Mesothelial cell of epicardium (in vitro differentiated cells): ENCODE measurements at places on chromosomes 1 and 21.

DNA sequence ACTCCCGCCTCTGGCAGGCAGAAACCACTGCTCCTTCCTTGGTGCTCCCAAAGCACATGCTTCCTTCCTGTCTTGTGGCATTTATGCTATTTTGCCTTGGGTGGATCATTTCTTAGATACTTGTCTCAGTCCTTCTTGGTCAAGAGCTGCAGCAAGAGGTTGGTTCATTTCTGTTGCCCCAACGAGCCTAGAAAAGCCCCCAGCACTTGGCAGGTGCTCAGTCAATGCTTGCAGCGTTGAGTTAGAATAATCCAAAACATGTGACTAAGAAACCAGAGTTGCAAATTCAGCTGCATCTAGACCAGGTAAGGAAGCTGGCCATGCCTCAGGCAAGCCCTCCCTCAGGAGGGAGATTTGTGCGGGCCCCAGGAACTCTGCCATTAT lies 42.4 kb upstream of the TENT5C start:
- no peak overlapping the region for H3K4me3 ChIP-seq
- H3K36me3 ChIP-seq: no peaks in the 10 kb centered on the region
- no peak overlapping the region for H3K27ac ChIP-seq
- DNase-seq: no peak

DNA sequence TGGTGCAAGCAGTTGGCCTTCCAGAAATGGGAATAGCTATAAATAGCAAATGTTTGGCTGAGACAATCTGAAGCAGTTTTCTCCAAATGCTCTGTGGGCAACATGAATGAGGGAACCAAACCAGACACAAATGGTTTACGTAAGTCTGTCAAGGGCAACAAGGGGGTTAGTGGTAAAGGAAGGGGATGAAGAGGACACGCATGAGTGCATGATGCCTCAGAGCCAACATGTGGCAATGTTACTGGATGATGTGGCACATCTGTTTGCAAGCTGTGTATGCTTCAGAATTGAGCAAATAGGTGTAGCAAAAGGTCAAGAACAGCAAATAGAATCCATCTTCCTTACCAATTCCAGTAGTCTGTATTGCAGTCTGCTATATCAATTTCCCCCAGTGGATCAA lies 76.3 kb upstream of the LMO4 start:
- H3K4me3 ChIP-seq: no peak overlapping the region
- no peak overlapping the region for H3K27ac ChIP-seq
- no peaks in the 10 kb centered on the region for H3K4me1 ChIP-seq
- no peaks in the 10 kb centered on the region for H3K36me3 ChIP-seq
- peaks cover 15% of the 10 kb centered on the region for H3K27me3 ChIP-seq

DNA sequence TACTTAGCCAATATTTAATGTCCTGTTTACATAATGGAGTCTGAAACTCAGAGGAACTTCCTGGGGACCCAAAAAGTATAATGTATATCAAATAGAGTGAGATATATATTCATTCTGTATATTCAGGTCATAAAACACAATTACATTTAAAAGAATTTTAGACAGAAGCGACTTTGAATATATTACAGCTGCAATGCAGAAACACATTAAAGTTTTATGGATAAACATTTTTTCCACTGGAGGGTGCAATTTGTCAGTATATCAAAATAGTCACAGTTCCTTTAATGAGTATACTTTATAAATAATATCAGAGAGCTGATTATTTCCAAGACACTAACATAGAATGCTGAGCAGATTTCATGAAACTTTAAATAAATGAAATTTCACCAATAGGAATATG lies 43.9 kb upstream of the CRB1 start:
- H3K36me3 ChIP-seq: no peaks in the 10 kb centered on the region
- no peaks in the 10 kb centered on the region for H3K27me3 ChIP-seq
- no peak for DNase-seq

- no peak for DNase-seq
- H3K36me3 ChIP-seq: no peaks in the 10 kb centered on the region
- no peak overlapping the region for H3K27ac ChIP-seq
- no peaks in the 10 kb centered on the region for H3K27me3 ChIP-seq
- H3K4me1 ChIP-seq: peaks cover 2% of the 10 kb centered on the region
Observed at GRCh38 chr1:64974288-64974825, 8.0 kb upstream of the JAK1 start.

- no peak overlapping the region for H3K4me3 ChIP-seq
- H3K27me3 ChIP-seq: no peaks in the 10 kb centered on the region
- DNase-seq: no peak
- H3K36me3 ChIP-seq: peaks cover 53% of the 10 kb centered on the region
- H3K4me1 ChIP-seq: peaks cover 21% of the 10 kb centered on the region
Observed at GRCh38 chr1:243286409-243287122, 30.7 kb downstream of the SDCCAG8 start.

DNA sequence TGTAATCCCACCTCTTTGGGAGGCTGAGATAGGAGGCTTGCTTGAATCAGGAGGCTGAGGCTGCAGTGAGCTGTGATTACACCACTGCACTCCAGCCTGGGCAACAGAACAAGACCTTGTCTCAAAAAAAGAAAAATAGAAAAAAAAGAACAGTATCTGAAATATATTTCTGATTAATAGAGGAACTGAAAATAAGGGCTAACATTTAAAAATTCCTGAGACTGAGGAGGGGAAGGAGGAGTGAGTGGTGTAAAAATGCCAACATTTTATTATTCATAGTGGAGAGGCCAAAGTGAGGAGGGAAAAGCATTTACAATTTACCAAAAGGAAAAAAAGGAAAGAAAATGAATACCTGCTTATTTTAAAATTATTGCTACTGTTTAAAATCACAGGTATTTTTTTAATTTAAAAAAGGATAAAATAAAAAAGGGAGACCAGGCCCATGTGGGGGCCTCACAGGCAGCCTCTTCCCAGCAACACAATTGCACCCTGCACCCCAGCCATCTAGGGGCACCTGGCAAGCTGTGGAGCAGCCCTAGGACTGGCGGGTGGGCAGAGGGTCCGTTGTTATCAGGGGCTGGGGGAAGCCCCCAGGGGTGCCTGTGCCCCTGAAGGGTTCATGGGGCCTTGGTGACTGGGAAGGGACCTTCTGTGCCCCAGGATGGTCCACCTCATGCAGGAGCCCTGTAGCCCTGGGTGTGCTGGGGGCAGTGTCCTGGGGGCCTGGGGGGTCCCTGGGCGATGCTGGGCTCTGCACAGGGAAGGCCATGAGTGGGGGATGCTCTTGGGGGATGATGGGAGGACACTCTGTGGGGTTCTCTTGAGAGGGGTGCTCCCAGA lies 34.8 kb upstream of the ADARB1 start:
- peaks cover 15% of the 10 kb centered on the region for H3K4me1 ChIP-seq
- peaks cover 2% of the 10 kb centered on the region for H3K36me3 ChIP-seq
- no peak overlapping the region for H3K4me3 ChIP-seq

GRCh38 chr21:45528981-45529784 lies 13.1 kb downstream of the SLC19A1 start:
- no peak for DNase-seq
- H3K27me3 ChIP-seq: no peaks in the 10 kb centered on the region
- H3K36me3 ChIP-seq: peaks cover 19% of the 10 kb centered on the region
- peaks cover 6% of the 10 kb centered on the region for H3K4me1 ChIP-seq

GRCh38 chr1:209062863-209063262 lies 520.7 kb upstream of the CAMK1G start:
- H3K27ac ChIP-seq: no peak overlapping the region
- no peaks in the 10 kb centered on the region for H3K27me3 ChIP-seq
- DNase-seq: no peak
- peaks cover 15% of the 10 kb centered on the region for H3K4me1 ChIP-seq
- H3K36me3 ChIP-seq: no peaks in the 10 kb centered on the region

DNA sequence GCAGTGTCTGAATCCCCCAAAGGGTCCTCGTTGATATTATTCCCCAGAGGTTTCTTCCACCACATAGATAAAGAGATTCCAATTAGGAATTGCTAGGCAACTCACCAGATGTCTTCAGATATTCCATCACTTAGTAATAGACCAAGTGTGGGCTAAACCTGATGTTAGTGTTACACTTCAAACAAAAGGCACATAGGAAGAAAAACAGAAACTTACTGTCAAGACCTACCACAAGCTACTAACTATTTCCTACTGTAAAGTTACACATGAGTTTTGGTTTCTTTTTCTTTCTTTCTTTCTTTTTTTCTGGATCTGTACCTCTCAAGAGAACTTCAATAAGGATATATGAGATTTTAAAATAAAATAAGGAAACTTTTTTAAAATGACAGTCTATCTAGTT lies 879.1 kb upstream of the NEGR1 start:
- H3K4me3 ChIP-seq: no peak overlapping the region
- no peaks in the 10 kb centered on the region for H3K4me1 ChIP-seq
- no peak for DNase-seq
- no peaks in the 10 kb centered on the region for H3K27me3 ChIP-seq
- no peak overlapping the region for H3K27ac ChIP-seq

DNA sequence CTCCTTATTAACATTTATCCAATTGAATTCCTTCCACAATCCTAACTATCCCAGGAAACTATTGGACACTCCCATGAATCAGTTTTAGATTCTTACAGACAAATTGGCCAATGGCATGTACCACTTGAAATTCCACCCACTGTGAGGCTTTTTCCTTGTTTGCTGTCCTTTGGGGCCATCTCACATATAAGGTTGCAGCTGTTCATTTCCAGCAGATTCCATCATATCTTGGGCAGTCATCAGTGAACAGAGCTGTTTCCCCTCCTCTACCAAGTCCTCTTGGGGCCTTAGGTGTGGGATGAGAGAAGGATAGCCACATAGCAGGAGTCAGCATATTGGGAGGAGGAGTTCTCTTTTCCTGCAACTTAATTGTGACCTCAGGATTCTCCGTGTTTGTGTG lies 109.1 kb downstream of the HHAT start:
- H3K27ac ChIP-seq: no peak overlapping the region
- H3K27me3 ChIP-seq: no peaks in the 10 kb centered on the region
- peaks cover 14% of the 10 kb centered on the region for H3K4me1 ChIP-seq
- no peaks in the 10 kb centered on the region for H3K36me3 ChIP-seq

GRCh38 chr1:186977266-186977957 lies 148.7 kb downstream of the PLA2G4A start:
- H3K27me3 ChIP-seq: no peaks in the 10 kb centered on the region
- no peak overlapping the region for H3K27ac ChIP-seq
- DNase-seq: no peak
- H3K4me1 ChIP-seq: peaks cover 54% of the 10 kb centered on the region
- H3K4me3 ChIP-seq: no peak overlapping the region
- peaks cover 8% of the 10 kb centered on the region for H3K36me3 ChIP-seq

DNA sequence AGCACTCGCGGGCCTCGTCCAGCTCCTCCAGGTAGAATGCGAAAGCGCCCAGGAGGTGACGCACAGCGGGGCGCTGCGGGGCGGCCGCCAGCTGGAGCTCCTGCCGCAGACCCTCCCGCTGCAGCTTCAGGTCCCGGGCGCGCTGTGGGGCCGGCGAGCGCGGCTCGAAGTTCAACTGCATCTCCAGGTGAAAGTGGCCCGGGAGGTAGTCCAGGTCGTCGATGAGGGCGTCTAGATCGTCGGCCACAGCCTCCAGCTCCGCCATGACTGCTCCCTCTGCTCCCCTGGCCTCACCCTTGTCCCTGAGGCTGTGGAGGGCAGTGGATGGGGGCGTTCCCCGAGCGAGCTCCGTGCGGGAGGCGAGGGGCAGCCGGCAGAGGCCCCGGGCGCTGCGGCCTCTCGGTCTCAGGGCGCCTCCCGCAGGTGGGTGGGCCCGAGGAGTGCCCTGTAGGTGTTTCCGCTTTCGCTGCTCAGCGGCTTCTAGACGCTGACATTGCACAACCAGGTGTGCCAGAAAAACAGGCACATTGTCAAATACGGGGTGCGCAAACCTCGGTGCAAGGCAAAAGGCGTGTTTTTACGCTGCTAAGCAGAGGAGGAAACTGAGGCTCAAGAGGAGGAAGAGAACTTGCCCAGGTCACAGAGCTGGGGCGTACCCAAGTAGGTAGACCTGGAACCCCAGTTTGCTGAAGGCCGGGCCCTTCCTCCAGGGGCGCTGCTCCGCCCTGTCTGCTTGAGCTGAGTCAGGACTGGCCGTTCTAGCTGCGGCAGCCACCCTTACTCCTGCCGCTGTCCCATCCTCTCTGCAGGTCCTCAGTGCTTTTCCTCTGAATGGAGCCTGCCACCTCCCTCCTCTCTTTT lies at the start of gene TTC22:
TTC22 (minus strand) TSS at position 425 of the 861 bp plus-strand sequence; CDS start at position 265, 160 bp downstream.
- H3K36me3 ChIP-seq: no peaks in the 10 kb centered on the region
- peaks cover 23% of the 10 kb centered on the region for H3K27me3 ChIP-seq
- no peak for DNase-seq
- H3K4me1 ChIP-seq: peaks cover 6% of the 10 kb centered on the region

- no peaks in the 10 kb centered on the region for H3K36me3 ChIP-seq
- H3K27ac ChIP-seq: no peak overlapping the region
- no peak overlapping the region for H3K4me3 ChIP-seq
- no peaks in the 10 kb centered on the region for H3K27me3 ChIP-seq
- DNase-seq: no peak
Observed at GRCh38 chr1:81298266-81298665, 502.5 kb upstream of the ADGRL2 start.

GRCh38 chr1:156198831-156199349 lies 5.0 kb downstream of the SLC25A44 start:
- peaks cover 9% of the 10 kb centered on the region for H3K4me1 ChIP-seq
- H3K36me3 ChIP-seq: no peaks in the 10 kb centered on the region
- DNase-seq: no peak
- no peak overlapping the region for H3K4me3 ChIP-seq
- H3K27ac ChIP-seq: no peak overlapping the region

- H3K4me1 ChIP-seq: peaks cover 17% of the 10 kb centered on the region
- H3K36me3 ChIP-seq: no peaks in the 10 kb centered on the region
- peak overlapping the region; percentile 93 for H3K27ac ChIP-seq
- H3K27me3 ChIP-seq: peaks cover 69% of the 10 kb centered on the region
- peak; percentile 57 for DNase-seq
Observed at GRCh38 chr1:207962716-207963426, 51.9 kb upstream of the CD34 start.

DNA sequence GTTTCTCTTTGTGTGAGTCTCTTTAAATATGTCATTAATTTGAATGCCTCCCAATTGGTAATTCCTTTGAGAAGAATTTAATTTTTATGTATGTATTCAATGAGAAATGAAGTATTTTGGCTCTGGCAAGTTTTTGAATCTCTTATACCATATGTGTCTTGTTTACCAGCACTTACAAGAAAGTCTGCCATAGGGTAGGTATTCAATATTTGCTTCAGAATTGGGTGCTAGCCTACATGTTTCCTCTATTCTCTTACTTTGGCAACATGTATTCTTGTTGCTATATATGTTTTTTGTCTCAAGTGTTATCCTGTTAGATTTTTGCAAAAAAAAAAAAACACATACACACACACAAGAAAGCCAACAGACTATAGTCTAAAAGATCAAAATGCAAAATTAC lies 350.5 kb upstream of the PRMT6 start:
- H3K4me1 ChIP-seq: no peaks in the 10 kb centered on the region
- no peak for DNase-seq
- no peak overlapping the region for H3K4me3 ChIP-seq

GRCh38 chr1:58627221-58627620 lies 50.2 kb upstream of the TACSTD2 start:
- no peak overlapping the region for H3K27ac ChIP-seq
- peaks cover 3% of the 10 kb centered on the region for H3K36me3 ChIP-seq
- H3K4me1 ChIP-seq: peaks cover 21% of the 10 kb centered on the region
- no peak for DNase-seq
- no peak overlapping the region for H3K4me3 ChIP-seq

GRCh38 chr1:77319036-77319705 lies 37.4 kb downstream of the AK5 start:
- H3K27ac ChIP-seq: no peak overlapping the region
- no peaks in the 10 kb centered on the region for H3K27me3 ChIP-seq
- no peaks in the 10 kb centered on the region for H3K36me3 ChIP-seq
- H3K4me3 ChIP-seq: no peak overlapping the region
- no peak for DNase-seq
- H3K4me1 ChIP-seq: peaks cover 7% of the 10 kb centered on the region

GRCh38 chr1:208221291-208221622 lies 22.9 kb downstream of the PLXNA2 start:
- no peak overlapping the region for H3K4me3 ChIP-seq
- no peak overlapping the region for H3K27ac ChIP-seq
- DNase-seq: no peak
